ENCODE measurements at places on chromosomes 11 and 22.

- DNase-seq, result no peak
These were observed 113.7 kb upstream of the BLID start for GRCh38 chr11:122229481-122230384.

DNA sequence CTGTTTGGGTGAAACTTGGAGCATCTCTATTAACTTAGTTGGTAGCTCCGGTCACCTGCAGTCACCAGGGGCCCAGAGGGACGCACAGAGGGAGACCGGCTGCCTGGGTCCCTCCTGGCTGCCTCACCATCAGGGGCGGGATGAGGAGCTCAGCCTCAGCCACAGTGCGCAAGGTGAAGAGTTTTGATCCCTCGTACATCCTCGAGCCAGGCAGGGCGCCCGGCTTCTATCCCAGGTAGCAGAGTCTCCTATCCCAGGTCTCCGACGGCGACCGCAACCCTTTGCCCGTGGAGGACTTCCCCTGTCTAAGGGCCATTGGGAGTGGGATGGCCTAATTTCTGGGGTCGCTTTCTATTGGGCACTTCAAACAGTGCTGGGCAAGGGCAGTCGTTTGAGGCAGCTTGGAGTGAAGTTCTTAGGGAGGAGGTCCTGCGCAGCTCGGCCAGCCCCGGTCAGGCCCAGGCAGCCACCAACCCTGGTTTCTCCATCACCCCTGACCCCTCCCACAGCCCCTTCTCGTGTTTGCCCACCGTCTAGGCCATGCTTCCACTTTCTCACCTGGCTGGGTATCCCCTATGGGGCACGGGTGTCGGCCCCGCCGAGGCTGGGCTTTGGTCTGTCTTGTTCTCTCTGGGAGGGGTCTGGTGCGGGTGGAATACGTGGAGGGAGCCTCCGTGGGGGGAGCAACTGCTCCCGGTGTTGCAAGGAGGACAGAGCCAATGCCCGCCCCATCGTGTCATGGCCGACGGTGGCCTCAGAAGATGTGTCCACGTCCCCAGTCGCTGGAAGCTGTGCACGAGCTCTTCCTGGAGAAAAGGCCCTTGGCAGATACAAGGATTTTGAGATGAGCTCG lies 3.6 kb upstream of the MRGPRG start:
- DNase-seq, result no peak

DNA sequence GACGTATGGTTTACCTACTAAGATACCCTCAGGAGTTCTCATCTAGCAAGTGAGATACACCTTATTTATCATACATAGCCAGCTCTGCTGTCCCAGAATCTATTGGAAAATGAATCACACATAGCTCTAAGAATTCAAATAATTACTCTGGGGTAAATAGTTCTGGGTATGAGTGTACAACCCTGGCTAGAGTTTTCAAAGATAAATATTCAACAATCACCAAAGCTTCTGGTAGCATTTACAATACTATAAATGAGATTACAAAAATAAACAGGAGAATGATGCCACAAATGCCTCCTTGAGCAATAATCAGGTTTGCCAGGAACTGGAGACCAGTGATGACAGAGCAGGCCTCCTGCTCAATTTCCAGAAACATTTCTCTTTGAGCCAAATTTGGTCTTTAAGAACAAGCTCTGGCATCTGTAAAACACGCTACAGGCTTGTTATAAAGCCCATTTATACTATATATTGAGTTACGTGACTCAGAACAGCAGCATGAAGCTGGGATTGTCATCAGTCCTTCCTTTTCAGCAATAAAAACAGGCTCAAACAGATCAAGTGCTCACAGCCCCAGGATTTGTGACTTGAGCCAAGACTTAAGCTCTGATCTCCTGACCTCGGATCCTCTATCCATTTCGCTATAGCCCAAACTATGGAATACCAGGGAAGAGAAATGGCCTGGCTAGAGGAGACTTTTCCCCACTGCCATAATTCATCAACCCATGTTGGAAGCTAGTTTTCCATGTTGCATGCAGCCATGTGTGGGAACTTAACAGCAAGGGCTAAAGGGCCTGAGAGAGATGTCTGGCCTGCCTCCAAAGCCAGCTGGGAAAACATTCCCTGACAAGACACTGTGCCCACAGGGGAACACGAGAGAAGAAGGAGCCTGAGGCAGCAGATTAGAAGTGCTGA lies 19.7 kb downstream of the RAB30 start:
- DNase-seq, result no peak

GRCh38 chr11:125449565-125449964 lies 46.5 kb downstream of the FEZ1 start:
- DNase-seq, result no peak

- DNase-seq, result no peak
These were observed 73.4 kb upstream of the TTC12 start for GRCh38 chr11:113240790-113241635.

- no peak for DNase-seq
These were observed 45.3 kb downstream of the RAB6A start for GRCh38 chr11:73715541-73715940.

- no peak for DNase-seq
These were observed 1.3 kb downstream of the PATE2 start for GRCh38 chr11:125777309-125777708.

DNA sequence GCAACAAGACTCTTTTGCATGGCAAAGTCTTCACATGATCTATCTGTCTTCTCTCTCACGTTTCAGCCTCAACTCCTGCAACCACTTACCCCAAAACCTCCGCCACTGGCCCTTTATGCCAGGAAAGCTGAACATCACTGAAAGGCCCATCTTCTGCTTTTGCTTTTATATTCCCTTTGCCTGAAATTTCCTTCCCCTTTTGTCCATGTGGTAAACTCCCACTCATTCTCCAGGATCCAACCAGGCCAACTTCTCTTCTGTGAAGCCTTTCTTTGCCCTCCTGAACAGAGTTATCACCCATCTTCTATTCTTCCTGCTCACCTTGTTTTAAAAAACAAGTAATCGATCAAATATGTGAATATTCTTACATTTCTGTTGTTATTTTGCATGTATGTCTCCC lies 117.8 kb downstream of the WNT11 start:
- DNase-seq, result no peak

DNA sequence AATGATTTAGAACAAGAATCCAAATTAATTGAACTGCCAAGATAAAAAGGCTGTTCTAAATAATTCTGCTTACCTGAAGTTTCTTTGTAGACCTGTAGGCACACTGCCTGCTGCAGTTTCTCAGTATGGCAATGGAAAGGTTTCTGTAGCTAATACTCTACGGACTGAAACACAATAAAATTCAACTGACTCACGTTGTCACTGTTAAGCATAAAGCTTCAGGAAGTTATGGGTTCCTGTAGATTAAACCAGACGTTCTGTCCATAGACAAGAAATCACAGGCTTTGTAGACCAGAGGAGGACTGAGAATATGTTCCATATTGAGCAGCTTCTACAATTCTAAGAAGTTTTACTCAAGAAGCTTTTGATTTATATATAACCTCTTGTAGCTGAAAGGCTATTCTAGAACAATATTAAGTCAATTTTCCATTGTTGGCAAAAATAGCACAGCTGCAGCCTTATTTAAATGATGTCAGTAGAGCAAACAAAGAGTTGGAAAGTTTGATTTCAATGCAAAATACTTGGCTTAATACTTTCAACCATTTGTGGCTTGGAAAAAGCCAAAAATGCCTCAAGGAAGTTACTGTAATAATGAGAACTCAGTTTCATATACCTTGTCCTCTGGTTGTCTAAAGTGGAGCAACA lies at the start of gene GLYATL2:
Gene GLYATL2, minus strand, starts transcription at position 344 of the 645 bp plus-strand sequence. CDS start 5,092 bp downstream, outside the sequence.
- no peak for DNase-seq

DNA sequence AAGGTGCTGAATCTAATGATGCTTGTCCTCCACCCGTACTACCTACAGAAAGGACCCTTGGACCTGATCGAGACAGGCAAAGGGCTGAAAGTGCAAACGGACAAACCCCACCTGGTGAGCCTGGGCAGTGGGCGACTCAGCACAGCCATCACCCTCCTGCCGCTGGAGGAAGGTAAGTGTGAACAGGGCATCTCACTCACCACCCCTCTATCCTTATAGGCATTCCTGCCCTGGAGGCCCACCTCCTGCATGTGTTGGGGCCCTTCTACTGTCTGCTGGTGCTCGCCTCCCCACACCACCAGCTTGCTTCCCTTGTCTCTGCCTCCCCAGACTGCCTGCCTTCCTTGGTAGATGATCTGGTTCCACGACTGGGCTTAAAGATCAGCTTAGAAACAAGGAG lies 7.1 kb downstream of the PHLDB1 start:
- no peak for DNase-seq

DNA sequence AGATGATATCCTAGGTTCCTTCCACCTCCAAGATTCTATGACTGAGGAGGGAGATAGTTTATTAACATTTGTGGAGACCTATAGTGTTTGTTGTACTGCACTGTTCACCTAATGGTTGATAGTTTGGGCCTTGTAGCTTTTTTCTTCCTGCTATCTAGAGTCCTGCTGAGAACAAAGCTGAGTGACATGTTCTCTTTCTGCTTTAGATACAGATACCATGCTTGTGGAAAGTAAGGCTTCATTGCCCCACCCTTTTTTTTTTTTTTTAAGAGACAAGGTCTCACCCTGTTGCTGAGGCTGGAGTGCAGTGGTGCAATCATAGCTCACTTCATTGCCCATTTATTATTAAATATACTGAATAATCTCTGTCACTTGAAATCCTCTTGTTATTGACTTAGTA lies 12.3 kb downstream of the DLAT start:
- DNase-seq, result no peak

DNA sequence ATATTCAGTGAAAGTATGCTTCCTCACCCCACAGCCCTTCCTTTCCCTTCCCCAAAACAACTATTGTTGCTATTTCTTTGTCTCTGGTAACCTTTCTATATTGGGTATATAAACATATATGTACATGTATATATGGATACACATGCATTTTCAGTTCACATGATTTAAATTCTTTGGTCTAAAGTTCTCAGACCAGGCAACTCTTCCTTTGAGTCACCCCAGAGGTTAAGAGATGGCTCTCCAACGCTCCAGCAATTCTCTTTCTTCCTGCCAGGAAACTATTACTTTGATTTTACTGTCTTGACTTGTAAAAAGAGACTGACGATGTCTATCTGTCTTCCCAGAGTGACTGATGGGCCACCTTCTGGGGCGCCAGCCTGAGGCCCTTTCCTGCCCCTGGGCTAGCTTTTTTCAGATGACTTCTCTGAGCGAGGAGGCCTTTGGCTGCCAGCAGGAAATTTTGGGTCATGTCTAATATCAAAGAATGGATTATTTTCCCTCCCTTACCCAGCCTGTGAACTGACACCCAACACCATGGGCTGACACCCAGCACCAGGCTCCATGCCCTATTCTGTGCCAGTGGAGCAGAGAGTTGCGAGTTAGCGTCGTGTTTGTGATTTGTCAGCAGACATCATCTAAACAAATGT lies 14.4 kb upstream of the ST3GAL4 start:
- DNase-seq, result no peak

GRCh38 chr11:94775567-94776327 lies 7.6 kb downstream of the AMOTL1 start:
- DNase-seq, result no peak

DNA sequence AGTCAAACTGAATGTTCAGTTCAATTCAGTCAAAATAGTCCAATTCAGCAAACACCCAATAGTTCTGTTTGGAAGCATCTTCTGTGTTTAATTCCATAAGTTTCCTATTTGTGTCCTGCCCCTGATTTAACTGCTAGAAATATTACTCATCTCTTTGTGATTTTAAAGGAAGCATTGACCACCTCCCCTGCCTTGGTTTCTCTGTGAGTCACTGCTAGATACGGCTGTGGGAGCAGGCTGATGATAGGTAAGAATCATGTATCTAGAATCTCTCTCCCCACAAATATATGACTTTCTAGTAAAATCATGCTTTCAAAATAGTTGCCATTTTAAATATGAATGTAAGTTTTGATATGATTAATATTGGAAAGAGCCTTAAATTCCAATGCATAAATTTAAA lies 888.5 kb downstream of the NTM start:
- no peak for DNase-seq

DNA sequence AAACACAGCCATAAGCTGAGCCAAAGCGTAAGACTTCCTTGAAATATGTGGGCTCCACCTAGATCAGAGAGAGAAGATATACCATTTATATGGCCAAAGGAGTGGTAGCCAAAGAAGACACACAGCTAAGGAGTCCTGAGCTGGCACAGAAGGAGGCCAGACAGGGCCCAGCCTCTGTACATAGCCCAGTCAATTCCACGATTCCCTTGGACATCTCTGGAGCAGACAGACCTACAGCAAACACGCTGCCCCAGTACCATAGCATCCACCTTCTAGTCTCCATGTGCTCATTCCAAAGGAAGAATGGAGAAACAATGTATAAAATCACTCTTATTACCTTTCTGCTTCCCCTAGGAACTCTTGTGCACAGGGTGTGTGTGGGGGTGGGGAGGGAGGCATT lies 102.1 kb upstream of the LDLRAD3 start:
- no peak for DNase-seq

- DNase-seq, result no peak
These were observed 17.3 kb upstream of the DGCR8 start for GRCh38 chr22:20062766-20063083.

DNA sequence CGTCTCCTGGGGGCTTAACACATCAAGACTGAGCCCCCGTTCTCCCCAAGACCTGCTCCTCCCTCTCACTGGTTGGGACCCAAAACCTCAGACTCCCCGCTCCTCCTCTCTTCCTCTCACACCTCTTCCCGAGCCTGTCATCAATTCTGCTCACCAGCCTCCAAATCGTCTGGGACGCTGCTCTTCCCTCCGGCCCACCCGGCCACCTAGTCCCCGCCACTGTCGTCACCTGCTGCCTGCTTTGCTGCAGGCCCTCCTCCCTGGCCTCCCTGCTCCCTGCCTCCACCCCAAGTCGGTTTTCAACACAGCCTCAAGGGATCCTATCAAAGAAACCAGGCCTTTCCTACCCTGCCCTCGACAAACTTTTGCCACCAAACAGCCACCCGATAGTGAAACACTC lies 3.1 kb downstream of the MFNG start:
- DNase-seq, result no peak

- no peak for DNase-seq
These were observed 1.7 kb upstream of the RASSF10 start for GRCh38 chr11:13007182-13008060.

- no peak for DNase-seq
These were observed 18.5 kb downstream of the MGAT3 start for GRCh38 chr22:39475337-39475736.

- DNase-seq, result no peak
These were observed 169.3 kb upstream of the E2F8 start for GRCh38 chr11:19410032-19410431.

GRCh38 chr11:67698247-67698646 lies 23.8 kb upstream of the ALDH3B2 start:
- DNase-seq, result no peak

DNA sequence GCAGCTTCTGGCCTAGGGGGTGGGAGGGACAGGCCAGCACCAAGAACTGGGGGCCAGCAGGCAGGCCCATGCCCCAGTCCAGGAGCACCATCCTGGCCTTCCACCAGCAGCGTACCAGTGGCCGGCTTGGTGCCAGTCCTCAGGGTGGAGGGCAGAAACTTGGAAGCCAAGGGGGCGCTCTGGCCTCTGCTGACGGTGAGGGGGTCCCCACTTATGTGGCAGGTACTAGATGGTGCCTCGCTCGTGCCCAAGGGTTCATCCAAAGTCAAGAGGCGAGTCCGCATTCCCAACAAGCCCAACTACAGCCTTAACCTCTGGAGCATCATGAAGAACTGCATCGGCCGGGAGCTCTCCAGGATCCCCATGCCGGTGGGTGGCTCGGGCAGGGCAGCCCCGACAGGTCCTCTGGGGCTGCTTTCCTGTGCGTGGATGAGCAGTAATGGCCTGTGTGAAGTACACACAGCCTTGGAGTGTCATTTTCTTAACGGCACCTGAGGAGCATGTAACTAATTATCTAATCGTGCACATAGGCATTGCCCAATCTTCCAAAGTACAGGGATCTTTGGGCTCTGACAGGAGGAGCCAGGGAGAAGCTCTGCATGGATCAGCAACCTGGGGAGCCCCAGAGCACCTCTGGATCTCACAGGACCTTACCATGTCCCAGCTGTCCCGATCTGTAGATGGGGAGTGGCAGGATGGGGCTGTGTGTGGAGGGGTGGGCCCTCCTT lies 79.1 kb downstream of the MORC2 start:
- DNase-seq, result no peak
